EL (cell line): ENCODE measurements at places on chromosomes 1 and 21.

DNA sequence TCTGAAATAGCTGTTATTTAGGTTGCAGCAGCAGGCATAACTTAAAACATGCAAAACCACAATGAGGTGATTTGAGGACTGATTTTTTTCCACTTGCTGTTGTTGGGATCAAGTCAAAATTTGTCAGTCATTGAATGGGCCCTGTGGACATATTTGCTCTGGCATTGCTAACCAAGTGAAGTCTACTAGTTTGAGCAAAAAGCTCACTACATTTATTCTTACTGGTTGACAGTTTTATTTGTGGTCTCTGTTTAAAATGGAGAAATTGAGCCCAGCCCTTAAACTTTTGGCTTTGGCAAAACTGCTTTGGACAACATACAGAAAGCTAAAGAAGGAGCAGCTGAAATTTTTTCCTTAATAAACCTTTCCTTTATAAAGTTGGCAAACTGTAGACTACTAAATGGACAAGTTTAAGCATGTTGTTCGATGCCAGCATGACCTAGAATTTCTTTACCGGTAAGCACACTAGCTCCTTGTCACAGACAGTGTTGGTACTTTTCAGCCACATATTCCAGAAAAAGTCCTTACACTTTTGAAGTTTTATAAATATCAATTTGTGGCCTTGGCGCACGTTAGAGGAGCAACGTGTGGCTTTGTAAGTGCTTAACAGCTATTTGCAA lies 234.6 kb downstream of the USP25 start:
- DNase-seq, result no peak

DNA sequence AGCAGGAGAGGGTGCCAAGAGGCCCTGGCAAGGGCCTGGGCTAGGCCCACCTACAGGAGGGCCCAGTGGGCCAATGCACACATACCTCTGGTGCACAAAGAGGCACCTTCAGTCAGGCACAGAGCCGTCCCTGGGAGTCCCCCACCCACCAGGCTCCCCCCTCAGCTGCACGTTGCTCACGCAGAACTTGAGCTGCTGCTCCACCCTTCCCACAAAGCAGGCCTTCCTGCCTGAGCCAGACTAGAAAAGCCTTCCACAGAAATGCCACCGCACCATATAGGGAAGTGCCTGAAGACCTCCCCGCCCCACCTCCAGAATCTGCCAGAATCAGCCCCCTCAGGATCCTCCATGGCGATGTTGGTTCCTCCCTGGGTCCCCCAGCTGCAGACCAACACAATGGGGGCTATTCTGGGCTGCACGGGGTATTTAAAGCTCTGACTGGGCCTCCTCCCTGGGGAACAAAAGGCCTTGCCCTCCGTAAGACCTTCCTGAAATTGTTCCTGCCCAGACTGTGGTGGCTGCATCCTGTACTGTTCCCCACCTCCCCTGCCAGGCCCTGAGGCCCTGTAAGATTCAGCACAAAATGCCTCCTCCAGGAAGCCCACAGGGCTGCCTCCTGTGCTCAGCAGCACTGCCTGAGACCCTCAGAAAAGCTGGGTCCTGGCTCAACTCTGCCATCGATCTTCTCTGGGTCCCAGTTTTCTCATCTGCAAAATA lies 27.2 kb downstream of the HSPG2 start:
- DNase-seq, result no peak

DNA sequence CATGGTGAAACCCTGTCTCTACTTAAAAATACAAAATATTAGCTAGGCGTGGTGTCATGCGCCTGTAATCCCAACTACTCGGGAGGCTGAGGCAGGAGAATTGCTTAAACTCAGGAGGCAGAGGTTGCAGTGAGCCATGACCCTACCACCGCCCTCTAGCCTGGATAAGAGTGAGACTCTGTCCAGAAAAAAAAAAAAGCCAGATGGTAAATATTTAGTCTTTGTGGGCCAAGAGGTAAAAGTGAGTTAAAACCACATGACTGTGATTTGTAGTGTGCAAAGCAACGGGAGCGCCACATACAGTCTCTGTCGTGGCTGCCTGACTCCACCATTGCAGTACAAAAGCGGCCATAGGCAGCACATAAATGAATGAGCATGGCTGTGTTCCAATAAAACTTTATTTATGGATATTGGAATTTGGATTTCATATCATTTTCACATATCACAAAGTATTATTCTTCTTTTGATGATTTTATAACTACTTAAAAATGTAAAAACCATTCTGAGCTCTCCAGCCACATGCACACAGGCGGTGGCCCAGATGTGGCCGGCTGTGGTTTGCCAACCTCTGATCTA lies 51.8 kb upstream of the CASZ1 start:
- DNase-seq, result no peak

DNA sequence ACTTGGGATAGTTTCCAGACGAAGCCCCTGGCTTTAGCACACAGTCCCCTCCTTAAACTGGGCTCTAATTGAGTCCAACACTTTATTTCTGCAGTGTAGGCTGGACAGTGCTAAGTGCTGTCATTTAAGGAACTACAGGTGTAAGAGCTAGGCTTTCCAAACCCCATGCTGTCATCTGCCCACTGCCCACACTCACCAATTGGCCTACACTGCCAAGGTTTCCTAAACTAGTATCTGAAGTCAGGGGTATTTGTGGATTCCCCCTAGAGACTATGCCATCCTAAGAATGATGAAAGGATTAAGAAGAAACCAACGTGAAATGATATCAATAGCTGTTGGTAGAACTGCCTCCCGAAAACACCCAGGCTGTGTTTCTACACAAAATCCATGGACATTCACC lies 160.9 kb downstream of the TBX15 start:
- no peak for DNase-seq

- DNase-seq, result no peak
Measured at GRCh38 chr21:38013741-38014140, 97.5 kb upstream of the KCNJ6 start.

- DNase-seq, result peak; percentile 55
Measured at GRCh38 chr1:70487910-70488665, 77.0 kb downstream of the CTH start.

GRCh38 chr1:114473796-114474195 lies 37.2 kb downstream of the TRIM33 start:
- no peak for DNase-seq

- DNase-seq, result no peak
Measured at GRCh38 chr1:15992187-15992553, 11.9 kb upstream of the SRARP start.

DNA sequence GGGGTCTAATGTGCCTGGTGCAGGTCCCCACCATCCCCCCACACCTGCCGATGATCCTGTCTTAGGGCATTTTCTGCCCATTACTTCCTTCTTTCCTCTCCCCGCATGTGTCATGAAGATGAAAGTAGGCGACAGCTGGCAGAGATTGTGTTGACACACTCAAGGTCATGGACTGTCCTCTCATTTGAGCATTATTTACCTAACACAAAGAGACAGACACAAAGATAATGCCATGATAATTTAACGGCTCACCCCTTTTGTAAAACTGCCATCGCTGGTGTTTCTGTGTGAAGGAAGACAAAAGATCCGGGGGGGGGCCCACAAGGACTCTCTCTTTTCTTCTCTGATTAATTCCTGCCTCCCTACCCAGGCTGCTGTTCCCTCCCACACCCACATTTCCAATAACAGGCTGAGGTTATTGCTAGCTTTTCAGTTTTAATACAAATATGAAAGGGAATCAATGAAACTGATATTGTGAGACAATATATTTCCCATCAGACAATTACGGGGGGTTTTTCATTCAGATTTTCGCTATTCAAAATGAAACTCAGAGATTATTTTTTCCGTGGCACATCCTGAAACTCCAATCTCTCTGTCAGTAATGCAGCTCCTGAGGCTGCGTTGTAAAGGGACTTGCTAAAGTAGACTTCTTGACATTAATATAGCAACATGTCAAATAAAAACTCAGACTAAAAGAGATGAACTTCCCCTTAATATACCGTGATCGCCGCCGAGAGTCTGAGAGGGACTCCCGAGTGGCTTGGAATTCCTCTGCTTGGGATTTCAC lies 561.1 kb downstream of the NPHP4 start:
- DNase-seq, result no peak

GRCh38 chr21:36945496-36946138 lies 20.9 kb downstream of the HLCS start:
- DNase-seq, result no peak

- no peak for DNase-seq
Measured at GRCh38 chr1:114335273-114335672, 175.7 kb downstream of the TRIM33 start.

DNA sequence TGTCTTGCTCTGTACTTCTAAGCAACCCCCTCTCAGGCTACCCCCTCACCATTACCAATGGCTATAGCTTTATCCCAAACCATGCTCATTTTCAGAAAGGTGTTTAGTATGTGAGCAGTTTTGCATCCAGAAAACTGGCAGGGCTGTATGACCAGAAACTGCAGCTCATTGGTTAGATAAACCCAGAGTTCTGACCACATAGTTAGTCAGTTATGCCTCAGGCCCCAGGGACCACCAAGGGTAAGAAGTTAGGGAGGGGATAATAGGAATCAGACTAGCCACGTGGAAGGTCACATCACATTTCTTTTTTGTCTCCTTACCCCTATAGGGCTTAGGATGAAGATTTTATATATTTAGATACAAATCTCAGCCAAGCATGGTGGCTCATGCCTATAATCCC lies 1.2 kb downstream of the ITGA10 start:
- DNase-seq, result no peak

GRCh38 chr21:39715804-39716397 lies 29.1 kb upstream of the IGSF5 start:
- DNase-seq, result peak; percentile 45
